Activated CD4-positive, alpha-beta T cell treated with anti-CD3 and anti-CD28 coated beads, Interleukin-2, amount 50 U/mL, for 16 hours (primary cell): ENCODE measurements at places on chromosomes 6 and 20.

DNA sequence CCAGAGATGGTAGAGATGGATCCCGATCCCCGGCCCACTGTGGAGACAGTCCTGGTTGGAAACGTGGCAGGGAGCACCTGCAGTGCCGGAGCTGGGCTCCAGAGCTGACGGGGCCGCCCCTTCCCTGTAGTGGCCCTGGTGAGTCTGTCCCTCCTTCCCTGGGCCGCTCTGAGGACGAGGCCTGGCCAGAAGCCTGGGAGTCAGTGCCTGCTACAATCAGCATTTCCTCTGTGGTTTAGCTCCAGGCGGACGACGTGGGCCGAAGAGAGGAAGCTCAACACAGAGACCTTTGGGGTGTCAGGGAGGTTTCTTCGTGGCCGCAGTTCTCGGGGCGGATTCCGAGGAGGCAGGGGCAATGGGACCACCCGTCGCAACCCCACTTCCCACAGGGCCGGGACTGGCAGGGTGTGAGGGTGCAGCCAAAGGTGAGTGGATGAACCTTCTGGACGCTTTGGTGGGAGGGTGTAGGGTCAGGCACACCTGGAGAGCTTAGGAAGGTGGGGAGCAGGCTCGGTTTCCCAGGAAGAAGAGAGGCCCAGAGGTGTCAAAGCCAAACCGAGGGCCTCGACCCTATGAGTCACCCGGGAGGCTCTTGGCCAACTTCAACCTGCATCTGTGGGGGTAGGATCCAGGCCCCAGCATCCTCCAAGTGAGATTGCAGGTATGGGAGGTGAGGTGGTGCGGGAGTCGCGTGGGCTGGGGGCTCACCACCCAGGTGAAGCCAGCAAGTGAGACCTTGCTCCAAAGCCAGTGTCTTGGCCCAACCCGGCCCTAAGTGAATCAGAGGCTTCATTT is 9.9 kb downstream of the PSMA7 start:
- DNase-seq, result no peak

DNA sequence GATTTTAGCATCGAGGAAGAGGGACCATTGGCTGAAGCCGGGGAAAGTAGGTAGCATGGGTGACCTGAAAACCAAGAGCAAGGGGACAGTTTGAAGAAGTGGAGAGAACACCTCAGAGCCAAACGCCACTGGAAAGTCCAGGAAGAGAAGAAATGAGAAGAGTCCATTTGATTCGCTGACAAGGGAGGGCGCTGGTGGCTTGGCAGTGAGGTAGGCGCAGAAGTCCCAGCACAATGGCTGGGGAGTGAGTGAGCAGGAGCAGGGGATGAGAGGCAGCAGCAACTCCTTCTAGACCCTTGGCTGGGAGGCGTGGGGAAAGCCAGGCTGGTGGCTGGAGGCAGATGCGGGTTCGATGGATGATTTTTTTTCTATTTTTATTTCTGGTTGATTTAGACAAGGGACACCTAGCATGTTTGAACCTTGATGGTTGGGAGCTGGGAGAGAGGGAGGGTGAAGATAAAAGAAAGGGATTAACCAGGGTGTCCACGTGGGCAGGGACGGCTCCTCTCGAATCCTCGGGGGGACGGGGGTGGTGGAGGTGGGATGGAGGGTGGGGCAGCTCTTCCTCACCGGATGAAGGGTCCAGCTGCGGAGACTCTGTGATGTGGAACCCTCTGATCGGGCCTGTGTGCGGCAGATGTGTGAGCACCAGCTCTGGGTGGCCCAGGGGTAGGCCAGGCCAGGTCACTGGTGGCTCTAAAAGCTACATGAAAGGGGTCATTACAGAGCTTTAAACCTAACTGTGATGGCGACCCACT is 164.2 kb downstream of the NFATC2 start:
- no peak for DNase-seq

DNA sequence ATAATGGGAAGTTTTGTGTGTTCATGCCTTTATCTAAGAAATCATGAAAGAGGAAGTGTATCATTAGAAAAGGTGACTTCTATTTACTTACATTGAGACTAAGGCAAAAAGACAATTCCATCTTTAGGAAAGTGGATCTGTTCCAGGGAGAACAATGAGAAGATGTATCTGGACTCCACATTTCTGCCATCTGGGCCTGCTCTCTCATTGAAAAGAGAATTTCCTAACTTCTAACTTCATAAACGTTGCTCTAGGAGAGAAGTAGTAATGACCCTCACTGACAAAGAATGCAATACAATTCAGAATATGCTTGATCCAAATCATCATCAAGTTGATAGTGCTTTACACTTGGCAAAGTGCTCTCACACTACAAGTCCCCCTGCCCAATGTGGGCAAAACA is 294.2 kb downstream of the OGFRL1 start:
- DNase-seq, result no peak

DNA sequence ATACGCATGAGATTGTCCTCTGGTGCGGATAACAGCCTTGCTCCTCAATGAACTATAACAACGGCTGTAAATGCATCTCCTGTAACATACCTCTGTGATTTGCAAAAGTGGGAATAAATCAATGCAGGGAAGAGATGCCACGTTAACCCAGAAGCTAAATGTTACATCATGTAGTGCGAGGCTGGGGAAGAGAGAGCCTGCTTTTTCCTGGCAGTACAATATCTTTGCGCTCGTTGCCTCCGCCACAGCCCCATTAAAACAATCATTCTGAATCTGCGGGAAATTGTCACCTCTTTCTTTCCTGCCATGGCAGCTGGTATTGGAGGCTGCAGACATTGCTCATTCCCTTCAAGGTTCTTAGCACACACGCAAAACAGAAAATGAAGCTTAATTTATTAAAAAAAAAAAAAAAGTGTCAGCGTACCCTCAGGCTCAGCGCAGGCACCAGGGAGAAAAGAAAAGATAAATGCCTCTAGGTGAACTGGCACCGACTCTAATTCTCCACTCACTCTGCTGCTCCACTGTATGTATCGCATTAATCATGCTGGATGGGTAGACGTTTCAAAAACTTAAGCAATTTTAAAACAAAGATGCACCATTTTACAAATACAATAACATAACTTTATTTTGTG is 70.2 kb upstream of the TFB1M start:
- no peak for DNase-seq

- no peak for DNase-seq
These were observed 175.7 kb downstream of the DLL1 start for GRCh38 chr6:170114956-170115855.

DNA sequence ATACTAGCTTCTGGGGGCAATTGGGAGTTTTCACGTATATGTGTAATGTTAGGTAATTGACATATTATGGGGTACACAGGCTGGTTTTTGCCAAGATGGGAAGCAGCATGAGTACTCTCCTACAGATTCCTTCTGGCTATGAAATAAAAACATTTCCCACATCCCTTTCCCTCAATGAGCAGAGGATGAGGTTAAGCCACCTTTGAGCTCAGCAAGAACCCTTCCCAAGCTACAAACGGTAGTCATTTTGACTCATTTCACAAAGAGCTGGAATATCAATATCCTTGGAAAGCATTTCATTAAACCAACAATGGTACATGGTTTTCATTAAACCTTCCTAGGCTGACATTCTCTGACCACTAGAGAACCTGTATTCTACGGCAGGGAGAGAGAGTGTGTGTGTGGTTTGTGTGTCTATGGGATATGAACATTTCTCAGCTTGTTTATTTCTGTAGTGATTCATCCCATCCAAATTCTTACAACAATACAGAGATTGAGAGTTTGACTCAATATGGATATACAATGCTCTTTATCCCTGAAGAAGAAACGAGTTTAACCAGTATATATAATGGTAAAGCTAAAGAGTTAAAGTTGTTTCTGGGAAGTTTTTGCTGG is 119.5 kb downstream of the ARHGAP18 start:
- DNase-seq, result no peak

GRCh38 chr6:132961610-132962009 is 147.2 kb downstream of the RPS12 start:
- no peak for DNase-seq

DNA sequence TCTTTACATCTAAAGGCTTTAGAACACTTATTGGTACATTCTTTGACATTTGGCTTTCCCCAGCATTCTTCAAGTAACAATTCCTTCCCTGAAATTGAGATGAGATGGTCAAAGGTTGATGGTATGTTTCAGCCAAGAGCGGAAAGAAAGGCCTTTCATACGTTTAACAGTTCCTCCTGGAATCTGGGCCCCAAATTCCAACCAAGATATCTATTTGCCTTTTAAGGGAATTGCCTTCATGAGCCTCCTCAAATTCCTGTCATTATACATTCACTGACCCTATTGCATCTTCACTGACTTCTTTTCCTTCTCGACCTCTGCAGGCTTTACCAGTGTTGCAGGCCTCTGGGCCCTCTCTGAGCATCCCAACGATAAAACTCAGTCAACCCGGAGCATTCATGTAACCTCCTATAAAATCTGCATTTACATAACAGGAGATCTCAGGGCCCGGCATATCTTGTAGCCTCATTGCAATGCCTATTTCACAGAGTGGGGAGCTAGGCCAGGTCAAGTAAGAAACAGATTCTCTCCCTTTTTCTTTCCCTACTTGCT is 18.3 kb upstream of the WFDC9 start:
- no peak for DNase-seq

DNA sequence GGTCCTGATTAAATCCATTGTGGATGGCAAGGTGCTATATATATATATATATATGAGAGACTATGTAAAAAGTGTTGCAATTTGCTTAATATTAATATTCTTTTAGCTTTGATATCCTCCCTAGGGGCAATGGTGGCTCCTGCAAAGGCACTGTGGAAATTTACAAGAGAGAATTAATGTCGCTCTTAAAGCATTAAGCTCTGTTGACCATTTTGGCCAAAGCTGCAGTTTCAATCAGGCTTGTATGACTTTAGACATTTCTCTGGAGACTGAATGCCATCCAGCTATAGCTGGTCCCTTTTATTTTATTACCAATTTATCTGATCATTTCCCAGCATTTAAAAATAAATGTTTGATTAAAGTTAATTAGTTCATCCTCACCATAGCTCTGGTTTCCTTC is 155.3 kb downstream of the JARID2 start:
- DNase-seq, result no peak

DNA sequence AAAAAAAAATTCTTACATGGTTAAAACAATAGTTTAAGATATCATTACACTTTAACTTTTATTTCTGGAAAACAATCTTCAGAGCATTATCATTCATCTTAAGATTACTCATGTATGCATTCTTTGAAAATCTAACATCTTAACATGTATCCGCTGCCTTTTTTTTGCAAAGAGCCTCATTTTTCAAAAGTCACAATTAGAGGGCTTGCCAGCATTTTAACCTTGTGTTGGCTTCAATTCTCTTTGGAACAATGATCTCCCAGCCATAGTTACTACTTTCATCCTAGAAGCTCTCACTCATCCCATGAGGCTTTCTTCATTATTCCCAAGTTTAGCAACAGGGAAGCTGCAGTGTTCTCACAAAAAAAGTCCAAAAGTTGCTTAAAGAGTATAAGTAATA is 330.8 kb downstream of the BCKDHB start:
- DNase-seq, result no peak

DNA sequence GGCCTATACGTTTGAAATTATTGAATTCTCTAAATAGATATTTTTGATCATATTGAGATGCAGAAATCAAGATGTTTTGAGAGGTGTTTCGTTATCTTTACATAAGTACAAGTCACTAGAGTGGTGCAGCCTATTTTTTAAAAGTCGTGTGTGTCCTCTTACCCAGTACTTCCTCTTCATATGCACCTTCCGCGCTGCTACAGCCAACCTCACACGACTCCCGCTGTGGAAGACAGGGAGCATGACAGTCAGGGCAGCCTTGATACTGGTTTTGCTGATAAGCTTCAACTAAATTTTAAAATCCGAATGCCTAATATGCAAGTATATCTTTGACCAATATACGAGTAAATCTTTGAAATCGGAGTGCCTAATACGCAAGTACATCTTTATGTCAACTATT is 16.3 kb downstream of the ROS1 start:
- no peak for DNase-seq

DNA sequence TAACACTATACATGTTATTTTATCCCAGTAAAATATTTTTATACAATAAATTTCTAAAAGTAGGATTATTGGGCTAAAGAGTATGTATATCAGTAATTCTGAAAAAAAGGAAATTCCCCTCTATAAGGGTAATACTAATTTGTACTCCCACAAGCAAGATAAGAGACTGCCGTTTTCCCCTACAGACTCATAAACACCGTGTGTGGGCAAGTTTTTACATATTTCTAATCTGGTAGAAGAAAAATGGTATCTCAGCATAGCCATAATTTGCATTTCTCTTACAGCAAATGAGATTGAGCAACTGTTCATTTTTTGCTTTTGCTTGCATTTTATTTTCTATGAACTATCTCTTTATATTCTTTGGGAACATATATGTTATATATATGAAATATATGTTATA is 26.0 kb upstream of the MYMX start:
- DNase-seq, result peak; percentile 8

DNA sequence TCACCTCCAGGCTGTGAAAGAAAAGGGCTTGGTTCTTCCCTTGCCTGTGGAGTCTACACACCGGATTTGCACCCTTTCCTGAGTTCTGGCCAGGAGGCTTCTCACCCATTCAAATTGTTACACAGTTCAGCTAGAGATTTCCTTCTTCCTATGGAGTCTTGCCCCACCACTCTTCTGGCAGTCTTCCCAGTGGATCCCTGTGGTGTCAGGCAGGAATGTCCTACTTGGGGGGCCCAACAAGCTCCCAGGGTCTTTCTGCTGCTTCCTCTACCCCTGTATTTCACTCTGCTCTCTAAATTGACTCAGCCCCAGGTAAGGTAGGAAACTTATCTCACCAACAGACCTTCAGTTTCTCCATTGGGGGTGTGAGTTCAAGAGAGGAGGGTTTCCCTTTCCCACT is 14.0 kb upstream of the CST9L start:
- DNase-seq, result no peak

GRCh38 chr6:2861060-2861821 is 19.6 kb upstream of the SERPINB1 start:
- DNase-seq, result peak; percentile 59

- DNase-seq, result no peak
These were observed 90.6 kb upstream of the BHLHE23 start for GRCh38 chr20:63097336-63097831.

DNA sequence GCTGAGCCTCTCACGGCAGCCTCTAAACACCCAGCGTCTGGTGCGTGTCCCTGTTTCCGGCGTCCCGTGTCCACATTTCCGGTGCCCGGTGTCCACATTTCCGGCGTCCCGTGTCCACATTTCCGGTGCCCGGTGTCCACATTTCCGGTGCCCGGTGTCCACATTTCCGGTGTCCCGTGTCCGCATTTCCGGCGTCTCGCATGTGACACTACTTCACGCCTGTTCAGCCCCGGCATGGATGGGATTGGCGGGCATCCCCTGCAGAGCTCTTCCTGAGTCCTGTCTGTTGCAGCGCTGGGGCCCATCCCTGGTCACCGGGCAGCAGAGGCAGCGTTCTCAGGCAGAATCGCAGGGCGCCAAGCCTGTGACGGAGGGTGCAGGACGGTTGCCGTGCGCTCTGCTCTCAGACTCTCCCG is 3.2 kb downstream of the FRMD1 start:
- DNase-seq, result no peak
